Lung microvascular endothelial cell (primary cell): ENCODE measurements at places on chromosomes 5 and 9. TPM values are rescaled to one million over a fixed set of nuclear protein-coding genes. Genes with fewer than 3 reads are reported as not detected.

DNA sequence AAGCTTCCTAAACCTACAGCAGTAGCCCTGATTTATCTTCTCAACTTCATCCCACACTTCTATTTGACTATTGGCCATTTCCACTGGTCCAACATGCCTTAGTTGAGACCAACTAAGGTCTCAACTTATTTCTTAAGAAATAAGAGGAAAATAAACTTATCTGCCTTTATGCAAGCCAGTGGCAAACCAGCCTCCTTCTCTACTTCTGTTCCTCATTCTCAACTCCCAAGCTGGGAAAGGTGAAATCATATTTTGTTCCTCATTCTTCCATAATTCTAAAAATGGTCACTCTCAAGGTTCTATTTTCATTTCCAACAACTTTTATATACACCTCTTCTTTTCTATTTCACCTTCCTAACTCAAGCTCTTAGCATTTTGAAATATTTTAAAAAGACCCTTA is 149.6 kb upstream of the C9orf72 start:
- no peak for DNase-seq

DNA sequence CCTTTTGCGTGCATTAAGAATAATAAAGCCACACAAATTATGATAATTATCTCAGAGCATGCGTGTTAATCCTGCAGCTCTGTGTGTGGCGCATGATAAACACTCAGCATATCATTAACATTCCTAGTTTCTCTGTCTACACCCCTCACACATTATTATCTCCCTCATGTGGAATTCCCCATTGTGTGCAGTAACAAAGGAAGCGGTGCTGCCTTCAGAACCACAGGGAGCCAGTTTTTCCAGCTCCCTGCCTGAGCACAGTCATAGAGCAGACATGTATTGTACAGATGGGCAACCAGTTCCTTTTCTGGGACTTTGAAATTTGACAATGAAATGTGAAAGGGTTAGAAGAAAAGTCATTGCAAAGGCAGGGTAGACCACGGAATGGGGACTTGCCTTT is 1365.5 kb upstream of the CDH9 start:
- no peak for DNase-seq

HSD17B3 gene
- not detected in 2 replicates for total RNA-seq

SPEF2 gene
- 0.20 and 0.22 TPM in 2 replicates for total RNA-seq

ARSI gene
- total RNA-seq = 0.22 TPM in 1 of 2 replicates, not detected in the other

GFRA3 gene
- total RNA-seq = not detected in 2 replicates

DNA sequence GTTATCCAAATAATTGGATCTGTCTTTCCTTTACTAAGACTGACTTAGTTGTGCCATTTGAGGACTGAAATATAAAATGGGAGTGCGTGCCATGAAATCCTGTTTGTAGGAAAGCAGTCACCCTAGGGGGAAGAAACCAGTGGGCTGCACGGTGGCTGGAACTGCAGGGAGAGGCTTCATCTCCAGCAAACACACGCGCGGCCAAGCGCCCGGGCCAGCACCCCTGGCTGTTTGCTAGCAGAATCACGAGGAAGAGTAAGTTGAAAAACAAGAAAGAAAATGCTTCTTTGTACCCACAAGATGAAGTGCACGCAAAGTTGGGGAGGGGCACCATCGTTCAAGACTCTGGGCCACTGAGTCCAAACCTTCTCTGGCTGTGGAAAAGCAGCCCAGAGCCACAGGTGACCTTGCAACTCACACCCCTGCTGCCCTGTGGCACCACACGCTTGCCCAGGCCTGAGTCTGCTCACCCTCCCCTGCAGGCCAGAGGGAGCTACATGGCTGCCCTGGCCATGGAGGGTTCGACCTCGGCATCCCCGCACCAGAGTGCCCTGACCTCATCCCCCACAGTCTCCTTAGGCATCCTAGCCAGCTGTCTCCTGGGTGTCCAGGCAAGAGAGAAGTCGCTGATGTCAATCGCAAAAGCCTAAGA is 55.2 kb downstream of the IRX2 start:
- DNase-seq = no peak

TMEM252 gene
- total RNA-seq = not detected in 2 replicates

GRCh38 chr9:101397746-101398067 is 711 bp downstream of the MRPL50 start:
- no peak for DNase-seq

- peak; percentile 61 for DNase-seq
Measured at GRCh38 chr9:129549684-129550083, 71.2 kb downstream of the C9orf50 start.

DNA sequence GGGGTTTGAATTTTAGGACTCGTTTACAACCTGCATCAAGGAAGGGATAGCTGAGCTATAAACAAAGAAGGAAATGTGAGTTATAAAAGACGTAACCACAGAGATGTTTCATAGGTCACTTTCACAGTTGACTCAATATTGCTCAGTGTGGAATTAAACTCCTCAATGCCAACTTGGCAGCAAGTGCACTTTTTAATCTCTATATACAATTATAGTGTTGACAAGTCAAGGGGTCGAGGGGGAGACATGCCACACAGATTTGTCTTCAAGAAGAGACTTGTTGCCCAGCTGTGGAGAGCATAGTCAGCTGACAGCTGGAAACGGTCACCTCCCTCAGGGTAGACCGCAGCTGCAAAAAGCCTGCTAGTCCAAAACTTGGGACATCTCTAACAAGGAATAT is 163.4 kb upstream of the DMAC1 start:
- DNase-seq = no peak

DNA sequence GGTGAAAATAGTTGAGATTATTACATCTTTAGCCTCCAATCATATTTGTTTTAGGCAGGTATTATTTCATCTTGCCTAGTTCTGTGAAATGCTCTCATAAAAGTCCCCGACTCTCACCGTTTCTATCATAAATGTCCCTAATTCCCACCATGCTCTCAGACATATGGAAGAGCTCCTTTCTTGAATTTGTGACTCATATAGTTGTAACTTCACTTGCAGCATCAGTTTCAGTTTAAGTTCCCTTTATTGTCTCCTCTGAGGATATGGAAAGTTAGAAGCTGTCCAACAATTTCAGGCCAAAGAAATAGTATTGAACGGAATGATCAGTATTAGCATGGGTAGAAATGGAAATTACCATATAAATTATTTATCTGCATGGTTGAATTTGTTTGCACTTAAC is 187.5 kb upstream of the NR4A3 start:
- DNase-seq = no peak

GRCh38 chr9:96859461-96860198 is 5.3 kb upstream of the ZNF782 start:
- no peak for DNase-seq

- peak; percentile 91 for DNase-seq
Measured at GRCh38 chr5:172765766-172766286, 5.2 kb downstream of the DUSP1 start.
